NCI-H1092 treated with DMSO at 0.1 percent for 48 hours (cell line): ENCODE measurements at places on chromosomes 6 and 20.

DNA sequence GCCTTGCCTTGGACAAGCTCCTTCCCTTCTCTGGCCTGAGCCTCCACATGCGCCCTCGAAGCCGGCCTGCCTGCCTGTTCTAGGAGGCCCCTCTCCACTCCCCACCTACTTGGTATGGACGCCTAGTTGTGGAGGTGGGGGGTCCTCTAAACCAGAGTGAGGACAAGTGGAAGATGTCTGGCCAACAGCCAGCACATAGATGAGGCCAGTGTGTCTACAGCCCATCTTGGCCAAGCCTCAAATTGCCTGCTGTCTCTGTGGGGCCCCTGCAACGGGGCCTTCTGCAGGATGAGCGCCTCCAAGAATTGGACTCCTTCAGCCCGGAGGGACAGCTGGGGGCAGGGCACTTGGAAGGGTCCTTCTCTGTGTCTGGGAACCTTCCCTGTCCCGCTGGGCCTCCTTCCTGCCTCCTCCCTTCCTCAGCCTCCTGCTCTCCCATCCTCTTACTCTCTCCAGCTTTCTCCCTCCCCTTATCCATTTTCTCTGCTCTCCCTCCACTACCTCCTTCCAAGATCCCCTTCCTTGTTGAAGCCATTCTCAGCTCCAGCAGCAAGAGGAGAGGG is 1.6 kb downstream of the MDFI start:
- no peak for DNase-seq

- no peak for DNase-seq
Observed at GRCh38 chr20:37954626-37955025, 51.7 kb downstream of the VSTM2L start.

DNA sequence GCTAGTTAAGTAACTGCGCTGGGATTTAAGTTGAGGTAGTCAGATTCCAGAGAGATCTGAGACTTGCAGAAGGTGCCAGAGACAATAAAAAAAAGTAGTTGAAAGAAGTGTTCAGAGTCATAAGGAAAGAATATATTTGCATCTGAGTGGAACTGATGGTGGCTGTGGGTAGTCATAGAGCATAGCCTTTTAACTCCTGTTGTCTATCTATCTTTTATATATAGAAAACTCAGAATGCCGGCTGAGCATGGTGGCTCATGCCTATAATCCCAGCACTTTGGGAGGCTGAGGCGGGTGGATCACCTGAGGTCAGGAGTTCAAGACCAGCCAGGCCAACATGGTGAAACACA is 62.0 kb downstream of the CARMIL1 start:
- DNase-seq, result no peak

DNA sequence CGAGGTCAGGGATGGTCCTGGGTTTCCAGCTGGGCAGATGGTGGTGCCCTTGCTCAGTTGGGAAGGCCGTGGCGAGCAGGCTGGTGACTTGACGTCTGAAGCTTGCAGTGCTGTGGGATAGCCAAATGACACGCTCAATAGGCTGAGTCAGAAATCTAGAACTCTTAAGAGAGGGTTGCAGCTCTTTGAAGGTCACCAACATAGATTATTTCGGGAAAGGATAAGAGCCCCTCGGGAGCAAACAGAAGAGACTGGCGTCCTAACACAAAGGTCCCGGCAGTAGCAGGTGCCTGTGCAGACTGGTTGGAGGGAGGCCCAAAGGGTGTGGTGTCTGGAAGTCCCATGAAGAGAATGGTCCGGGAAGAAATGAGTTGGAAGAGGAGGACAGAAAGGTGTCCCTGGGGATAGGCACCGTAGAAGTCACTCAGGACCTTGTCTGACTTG is 18.4 kb downstream of the PKIG start:
- no peak for DNase-seq

DNA sequence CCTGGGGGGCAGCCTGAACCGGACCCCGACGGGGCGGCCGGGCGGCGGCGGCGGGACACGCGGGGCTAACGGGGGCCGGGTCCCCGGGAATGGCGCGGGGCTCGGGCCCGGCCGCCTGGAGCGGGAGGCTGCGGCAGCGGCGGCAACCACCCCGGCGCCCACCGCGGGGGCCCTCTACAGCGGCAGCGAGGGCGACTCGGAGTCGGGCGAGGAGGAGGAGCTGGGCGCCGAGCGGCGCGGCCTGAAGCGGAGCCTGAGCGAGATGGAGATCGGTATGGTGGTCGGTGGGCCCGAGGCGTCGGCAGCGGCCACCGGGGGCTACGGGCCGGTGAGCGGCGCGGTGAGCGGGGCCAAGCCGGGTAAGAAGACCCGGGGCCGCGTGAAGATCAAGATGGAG is 636 bp downstream of the SRF start:
- peak; percentile 49 for DNase-seq

DNA sequence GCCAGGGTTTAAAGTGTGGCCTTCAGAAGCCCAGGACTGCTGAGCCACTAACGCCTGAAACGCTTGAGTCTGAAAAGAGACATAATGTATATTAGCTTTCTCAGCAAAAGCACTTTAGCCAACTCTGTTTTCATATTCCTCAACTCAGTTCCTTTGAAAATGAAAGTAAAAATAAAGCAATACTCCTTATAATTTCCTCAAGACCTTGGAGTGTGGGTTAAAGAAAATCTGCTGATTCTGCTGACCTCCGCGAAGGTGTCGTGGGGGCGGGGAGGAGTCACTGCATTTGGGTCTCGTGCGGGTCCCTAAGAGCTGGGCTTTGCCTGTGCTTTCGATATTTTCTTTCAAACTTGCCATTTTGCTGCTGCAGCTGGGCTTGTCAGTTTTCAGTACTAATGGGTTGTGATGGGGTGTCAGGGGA is 142.2 kb upstream of the ARID1B start:
- no peak for DNase-seq

GRCh38 chr6:112835078-112835477 is 487.9 kb downstream of the RFPL4B start:
- no peak for DNase-seq

- no peak for DNase-seq
Observed at GRCh38 chr20:36744764-36745191, 1.1 kb downstream of the NDRG3 start.

- no peak for DNase-seq
Observed at GRCh38 chr6:85143676-85144075, 306.2 kb upstream of the NT5E start.

DNA sequence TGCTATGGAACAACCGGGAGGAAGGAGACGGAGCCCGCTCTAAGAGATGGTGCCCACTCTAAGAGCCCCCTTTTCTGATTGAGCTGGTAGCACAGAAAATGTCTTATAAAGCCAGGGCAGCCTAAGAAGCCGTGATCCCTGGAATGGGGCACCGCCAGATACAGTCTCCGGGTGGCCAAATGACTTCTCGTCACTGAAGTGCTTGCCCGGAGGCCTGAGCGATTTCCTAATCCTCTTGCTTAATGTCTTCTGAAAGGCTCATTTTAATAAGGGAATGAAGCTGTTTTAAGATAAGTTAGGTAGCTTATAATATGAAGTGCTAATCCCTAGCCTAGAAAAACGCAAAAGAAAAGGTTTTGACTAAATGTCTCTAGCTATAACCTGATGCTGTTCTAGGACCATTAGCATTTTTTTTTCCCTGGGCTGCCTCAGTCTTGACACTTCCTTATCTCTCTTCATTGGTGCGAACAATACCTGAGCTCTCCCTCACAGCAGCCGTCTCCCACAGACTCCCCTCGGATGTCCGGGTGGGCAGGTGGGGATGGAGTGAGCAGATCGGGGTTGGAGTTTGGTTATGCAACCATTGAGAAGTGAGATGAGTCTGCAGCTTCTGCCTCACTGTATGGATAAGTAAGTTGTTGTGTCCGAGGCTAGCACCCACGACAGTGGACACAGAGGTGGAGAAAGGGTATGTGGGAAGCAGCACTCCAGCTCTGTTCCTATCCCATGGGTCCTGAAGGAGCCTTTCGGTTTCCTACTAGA is 559.4 kb upstream of the AGPAT4 start:
- no peak for DNase-seq

- no peak for DNase-seq
Observed at GRCh38 chr20:64108731-64109681, 1.6 kb upstream of the NPBWR2 start.

DNA sequence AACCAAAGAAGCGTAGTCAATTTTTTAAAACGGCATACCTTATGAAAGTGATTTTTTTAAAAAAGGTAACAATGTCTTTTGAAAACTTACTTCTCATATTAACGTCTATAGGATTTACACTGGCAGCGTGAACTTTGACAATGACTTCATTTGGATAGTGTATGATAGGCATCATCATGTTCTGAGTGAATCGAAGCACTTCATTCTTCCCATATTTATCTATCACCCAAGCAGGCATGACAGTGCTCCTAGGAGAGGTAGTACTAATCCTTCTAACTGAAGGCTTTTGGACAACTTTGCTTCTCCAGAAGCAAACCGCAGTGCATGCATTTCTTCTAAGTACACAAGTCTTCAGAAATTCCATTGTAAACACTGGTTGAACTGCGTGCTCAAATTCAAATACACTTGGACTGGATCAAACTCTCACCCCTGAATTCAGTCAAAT is 618 bp downstream of the RTN4IP1 start:
- DNase-seq, result no peak

GRCh38 chr6:169785566-169785965 is 34.1 kb downstream of the ERMARD start:
- DNase-seq, result no peak

DNA sequence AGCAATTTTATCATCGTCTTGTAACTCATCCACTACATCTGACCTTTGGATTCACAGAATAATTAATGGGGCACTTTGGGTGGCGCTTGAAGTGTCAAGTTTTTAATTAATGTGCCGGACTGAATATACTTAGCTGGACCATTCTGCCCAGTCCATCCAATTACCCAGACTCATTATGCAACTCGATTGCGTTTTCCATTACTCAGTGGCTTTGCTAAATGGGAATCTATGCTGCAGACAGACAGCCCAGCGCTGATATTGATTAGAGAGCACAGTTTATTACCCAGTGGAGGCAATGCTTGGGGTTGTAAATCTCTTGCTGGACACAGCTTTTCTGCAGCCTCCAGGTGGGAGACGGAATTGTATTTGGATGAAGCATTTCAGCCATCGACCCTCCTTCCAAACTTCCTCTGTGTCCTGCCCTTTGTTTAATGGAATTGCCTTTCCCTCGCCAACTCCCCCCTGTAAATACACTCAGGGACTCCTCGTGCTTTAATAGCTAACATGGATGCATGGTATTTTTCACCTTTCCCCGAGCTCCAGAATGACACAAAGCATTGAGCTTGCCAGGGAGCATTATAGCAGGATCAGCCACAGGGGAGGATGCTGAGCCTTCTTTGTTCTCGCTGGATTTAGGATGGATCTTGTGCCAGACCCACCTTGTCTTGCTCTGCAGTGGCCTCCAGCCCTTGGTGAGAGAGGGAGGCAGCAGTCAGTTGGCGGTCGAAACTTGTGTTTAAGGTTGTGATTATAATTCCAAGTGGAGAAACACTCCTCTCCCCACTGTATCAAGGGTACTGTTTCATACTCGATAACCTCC is 59.7 kb downstream of the EDN3 start:
- no peak for DNase-seq

- DNase-seq, result peak; percentile 19
Observed at GRCh38 chr6:72553531-72554511, 68.0 kb upstream of the KCNQ5 start.

GRCh38 chr20:60453388-60454246 is 495.4 kb downstream of the CDH26 start:
- DNase-seq, result peak; percentile 41

DNA sequence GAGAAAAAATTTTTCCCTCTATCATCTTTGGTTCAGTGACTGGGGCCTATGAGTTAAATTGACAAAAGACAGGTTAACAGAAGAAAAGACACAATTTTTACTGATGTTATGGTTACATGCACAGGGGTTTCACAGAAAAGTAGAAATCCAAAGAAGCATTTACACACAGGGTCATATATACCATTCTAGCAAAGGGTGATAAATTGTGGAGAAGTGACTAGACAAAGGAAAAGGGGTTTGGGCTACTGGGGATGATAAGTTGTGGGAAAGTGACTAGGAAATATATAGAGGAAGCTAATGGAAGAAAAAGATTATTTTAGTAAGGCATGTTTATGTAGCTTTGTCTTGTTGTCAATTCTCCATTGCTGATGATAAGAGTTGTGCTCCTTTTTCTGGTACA is 276.7 kb upstream of the JARID2 start:
- no peak for DNase-seq

GRCh38 chr6:84284428-84285049 is 57.1 kb upstream of the CEP162 start:
- peak; percentile 3 for DNase-seq

DNA sequence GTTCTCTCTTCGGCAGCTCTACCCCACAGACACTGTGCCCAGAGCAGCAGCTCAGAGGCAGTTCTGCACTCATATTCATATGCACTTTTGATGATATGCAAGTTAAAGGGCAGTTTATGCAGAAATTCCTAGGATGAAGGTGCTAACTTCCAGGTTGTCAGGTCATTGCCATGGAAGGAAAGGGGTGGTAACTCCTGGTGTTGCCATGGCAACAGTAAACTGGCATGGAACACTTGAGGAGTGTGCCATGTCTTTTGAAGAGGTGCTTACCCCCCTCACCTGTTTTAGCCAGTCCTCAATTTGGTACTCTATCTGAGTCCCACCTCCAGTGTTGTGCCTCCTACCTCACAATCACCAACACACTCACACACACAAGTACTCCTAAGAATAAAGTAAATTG is 539.4 kb upstream of the BTBD3 start:
- no peak for DNase-seq

DNA sequence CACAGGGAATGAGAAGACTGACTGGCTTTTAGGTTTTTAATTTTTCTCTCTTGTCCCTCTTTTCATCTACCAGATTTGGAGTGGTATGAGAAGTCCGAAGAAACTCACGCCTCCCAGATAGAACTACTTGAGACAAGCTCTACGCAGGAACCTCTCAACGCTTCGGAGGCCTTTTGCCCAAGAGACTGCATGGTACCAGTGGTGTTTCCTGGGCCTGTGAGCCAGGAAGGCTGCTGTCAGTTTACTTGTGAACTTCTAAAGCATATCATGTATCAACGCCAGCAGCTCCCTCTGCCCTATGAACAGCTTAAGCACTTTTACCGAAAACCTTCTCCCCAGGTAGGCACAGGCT is 644 bp downstream of the MAD2L1BP start:
- DNase-seq, result peak; percentile 21
